Stimulated activated CD8-positive, alpha-beta memory T cell treated with anti-CD3 and anti-CD28 coated beads, Interleukin-7, amount 100 ng/mL, for 4 hours (primary cell): ENCODE measurements at places on chromosomes 12 and 14.

- DNase-seq: no peak
Observed at GRCh38 chr14:74548881-74549280, 55.3 kb downstream of the ISCA2 start.

DNA sequence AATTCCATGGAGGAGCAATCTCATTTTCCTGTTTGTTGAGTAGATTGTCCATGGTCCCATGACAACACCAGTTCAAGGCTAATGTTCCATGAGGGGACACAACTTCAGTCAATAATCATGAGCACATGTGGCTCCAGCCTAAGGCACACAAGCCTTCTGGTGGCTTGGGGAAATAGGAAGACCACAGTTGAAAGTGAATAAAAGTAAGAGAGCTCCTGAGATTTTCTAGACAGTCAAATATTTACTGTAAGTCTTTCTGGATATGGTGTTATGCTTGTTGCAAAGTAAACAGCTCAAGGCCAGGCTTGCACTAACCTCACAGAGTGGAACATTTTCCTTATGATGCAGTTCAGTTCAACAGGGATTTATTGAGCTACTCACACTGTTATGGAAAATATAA is 206.9 kb upstream of the SLC38A2 start:
- no peak for DNase-seq

- DNase-seq: no peak
Observed at GRCh38 chr14:51744372-51745130, 92.8 kb downstream of the FRMD6 start.

- no peak for DNase-seq
Observed at GRCh38 chr12:63351370-63351769, 200.4 kb upstream of the AVPR1A start.

GRCh38 chr12:43648636-43649035 is 96.6 kb upstream of the ADAMTS20 start:
- no peak for DNase-seq

DNA sequence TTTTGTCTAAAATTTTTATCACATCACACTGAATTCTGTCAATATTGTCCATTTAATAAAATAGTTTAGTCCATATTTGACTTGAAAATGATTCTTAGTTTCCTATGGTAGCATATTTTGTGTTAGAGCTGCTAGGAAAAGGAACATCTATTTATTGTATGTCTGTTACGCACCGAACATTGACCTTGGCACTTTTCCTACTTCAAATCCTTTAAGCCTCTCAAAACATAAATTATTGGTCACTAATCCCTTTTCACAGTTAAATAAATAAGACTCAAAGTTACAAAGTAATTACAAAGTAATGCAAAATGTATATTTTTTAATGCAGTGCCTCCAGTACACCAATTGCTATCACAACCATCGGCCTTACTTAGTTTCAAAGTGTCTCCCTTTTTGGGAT is 28.5 kb downstream of the DCN start:
- DNase-seq: no peak

DNA sequence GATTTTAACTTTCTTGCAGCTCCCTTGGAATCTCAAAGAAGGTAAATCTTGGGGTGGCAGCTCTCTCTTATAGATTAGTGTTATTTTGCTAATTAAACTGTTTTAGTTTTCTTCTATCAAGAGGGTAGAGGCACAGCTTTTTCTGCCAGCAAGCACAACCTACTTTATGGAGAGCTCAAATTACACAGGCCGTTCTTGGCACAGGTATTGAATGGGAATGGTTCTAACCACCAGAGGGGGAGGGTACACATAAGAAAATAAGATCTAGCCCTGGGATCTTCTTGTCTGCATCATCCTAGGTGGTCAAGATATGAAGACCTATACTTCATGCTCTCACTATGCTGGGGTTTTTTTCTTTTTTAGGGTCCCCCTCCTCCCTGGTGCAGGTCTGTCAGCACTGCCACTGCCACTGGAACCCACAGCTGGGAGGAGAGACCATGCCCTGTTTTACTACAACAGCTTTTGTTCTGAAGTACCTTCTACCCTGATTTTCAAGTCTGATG is 48.6 kb upstream of the STAC3 start:
- no peak for DNase-seq

- no peak for DNase-seq
Observed at GRCh38 chr12:2783936-2784600, 10.7 kb upstream of the FKBP4 start.

GRCh38 chr14:55752580-55753390 is 172.8 kb downstream of the KTN1 start:
- no peak for DNase-seq

DNA sequence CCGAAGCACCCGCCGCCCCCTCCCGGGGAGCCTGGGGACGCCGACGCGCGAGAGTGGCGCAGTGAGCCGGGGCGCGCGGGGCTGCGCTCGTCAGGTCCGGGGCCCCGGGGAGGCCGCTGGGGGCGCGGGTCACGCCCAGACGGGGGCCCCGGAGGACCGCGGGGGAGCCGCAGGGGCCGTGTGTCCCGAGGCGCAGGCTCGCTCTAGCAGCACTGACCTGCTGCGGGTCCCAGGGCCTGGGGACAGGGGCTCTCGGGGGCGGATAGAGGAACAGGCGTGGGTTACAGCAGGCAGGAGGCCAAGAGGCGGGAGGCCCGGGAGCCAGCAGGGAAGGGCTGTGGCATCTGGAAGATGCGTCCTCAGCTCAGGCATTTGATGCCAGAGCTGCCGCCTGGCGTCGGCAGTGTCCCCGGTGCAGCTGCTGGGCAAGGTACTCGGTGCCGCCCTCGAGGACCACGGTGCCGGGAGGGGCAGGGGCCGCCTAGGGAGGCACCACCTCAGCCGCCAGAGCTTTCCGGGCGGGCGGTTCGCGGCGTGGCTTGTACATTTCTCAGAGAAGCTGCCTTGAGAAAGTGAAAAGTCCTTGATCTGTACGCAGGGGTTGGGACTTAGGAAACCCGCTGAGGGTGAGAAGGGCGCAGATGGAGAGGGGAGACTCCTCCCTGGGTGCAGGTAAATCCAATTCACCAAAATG is 1.2 kb downstream of the WNT5B start:
- DNase-seq: no peak

- no peak for DNase-seq
Observed at GRCh38 chr12:54153586-54153985, 35.2 kb downstream of the SMUG1 start.

DNA sequence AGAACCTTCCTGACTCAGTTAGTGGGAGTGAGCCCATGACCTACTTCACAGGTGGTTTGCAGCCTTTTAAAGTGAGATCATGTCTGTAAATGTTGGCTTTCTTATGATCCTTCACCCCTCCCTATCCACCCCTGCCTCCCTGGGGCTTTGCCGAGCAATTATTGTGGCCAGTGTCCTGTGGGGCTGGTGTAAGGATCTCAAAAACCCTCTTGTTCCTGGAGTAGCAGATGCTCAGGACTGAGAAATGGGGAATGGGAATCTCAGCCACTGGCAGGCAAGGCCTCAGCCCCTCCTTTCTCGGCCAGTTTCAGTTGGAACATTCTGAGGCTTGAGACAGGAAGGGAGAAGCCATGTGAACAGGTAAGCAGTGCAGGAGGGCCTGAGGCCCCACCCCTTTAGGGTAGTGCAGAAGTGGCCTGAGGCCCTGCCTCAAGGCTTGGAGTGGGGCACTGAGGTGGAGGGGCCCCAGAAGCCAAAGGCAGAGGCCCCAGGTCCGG is 53.8 kb downstream of the PLEKHG3 start:
- DNase-seq: no peak

DNA sequence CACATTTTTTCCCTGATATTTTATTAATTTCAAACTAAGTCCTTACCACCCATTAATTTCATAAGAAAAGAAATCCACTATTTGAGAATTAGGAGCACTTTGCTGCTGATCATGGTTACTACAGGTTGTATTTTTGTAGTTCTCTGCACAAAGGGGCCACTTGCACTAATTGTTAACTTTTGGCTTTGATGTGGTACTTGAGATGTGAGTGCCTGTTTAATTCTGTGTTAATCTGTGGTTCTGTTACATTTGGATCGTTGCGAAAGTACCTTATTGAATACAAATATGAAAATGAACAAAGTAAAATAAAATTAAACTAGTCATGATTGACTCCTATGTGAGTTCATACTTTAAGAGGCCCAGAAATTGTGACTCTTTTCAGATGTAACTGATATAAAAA is 374.9 kb upstream of the RGS6 start:
- DNase-seq: no peak

GRCh38 chr12:65170209-65170881 is 962 bp downstream of the LEMD3 start:
- DNase-seq: peak; percentile 57

- no peak for DNase-seq
Observed at GRCh38 chr14:24255438-24255837, 7.5 kb downstream of the TGM1 start.

DNA sequence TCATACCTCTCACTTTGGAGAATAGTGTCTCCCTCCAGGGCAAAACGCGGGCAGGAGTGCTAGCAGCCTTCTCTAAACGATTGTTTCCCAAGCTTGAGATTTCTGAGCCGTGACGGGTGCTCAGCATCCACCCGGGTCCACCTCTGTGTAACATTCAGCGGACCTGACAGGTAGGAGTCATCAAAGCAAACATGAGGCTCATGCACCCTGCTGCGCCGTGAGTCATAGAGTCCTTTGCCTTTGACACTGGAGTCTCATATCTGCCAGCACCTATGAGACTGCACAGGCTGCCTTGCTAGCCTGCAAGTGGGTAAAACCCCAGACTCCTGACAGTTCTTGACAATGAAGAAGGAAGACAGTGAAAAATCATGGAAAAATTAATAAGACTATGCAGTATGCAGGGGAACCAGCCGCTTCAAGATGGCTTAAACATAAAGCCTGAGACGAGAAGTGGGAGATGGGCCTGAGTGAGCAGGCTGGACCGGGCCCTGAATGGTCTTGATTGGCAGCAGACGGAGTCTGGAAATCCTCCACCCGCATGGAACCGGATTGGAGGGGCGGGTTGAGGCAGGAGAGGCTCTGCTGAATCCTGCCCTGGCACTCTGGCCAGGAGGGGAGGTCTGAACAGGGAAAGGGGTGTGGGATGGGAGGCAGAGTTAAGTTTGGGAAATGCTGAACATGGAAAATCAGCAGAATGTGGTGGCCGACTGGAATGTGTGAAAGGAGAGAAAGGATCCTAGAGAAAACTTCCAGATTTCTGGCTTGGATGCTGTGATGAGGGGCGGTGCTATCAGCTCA is 54.2 kb downstream of the LGMN start:
- DNase-seq: no peak

DNA sequence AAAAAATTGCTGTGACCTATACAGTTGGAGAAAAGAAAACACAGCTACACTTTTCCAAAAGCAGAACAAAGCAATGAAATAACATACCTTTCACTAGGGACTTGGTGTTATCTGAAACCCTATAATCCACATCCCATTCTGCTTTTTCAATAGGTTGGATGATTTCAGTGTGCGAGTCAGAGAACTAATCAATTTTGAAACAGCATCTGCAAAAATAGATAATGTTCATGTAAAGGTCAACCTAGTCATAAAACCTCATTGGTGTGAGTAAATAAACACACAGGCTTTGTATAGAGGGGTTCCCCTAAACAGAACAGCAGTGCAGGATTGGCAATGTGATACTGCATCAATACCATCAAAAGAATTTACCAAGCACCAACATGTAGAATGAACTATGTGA is 173.0 kb upstream of the G2E3 start:
- no peak for DNase-seq

- no peak for DNase-seq
Observed at GRCh38 chr12:86050010-86050409, 175.9 kb downstream of the NTS start.

DNA sequence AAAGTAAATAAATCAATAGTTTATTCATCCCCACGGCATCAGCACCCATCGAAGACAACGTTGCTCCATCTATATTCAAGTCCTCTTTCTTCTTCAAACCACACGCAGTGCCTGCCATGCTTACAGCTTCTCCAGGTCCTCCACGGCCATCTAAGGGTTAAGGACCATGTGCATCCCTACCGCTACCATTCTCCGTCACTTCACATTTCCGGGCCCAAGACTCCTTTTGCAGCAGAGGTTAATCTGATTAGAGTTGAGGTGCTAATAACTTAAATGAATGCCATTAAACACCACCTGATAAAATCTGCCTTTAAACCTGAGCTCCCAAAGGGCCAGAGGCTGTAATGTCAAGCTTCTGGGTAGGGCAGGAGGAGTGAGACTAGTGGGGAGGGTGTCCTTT is 79.7 kb upstream of the CCND2 start:
- no peak for DNase-seq

DNA sequence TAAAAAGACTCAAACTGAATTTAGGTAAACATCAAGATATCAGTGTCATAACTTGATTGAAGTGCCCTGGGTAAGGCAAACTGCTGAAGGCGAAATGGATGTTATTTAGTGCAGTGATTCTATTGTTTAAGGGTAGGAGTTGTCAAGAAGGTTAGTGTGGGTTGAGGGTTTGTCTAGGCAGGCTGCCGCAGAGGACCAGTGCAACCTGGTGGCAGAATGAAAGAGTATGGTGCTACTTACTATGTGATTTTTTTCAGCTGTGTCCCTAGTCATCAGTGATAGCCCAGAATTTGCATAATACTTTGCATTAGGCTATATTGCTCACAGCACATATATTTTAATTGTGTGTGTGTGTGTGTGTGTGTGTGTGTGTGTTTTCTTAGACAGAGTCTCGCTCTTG is 1127.0 kb downstream of the GALC start:
- no peak for DNase-seq
